ENCODE measurements at places on chromosomes 3 and 15.

DNA sequence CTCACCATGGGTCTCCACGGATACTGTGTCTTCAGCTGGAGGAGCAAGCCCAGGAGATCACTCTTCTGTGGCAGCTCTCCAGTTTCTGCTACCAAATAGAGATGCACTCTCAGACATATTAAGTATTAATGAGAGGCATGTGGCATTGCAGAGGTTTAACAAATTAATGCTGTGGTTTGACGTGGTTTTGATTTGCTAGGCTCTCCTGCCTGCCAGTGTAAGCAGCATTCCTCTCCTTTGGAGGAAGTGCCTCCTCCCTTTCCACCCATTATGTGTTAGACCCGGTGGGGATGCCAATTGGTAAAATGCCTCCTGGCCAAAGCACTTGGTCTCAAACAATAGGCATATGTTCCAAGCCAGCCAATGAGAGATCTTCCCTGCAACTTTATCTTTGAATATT lies 124.8 kb downstream of the MYLK start:
- no peak for DNase-seq

DNA sequence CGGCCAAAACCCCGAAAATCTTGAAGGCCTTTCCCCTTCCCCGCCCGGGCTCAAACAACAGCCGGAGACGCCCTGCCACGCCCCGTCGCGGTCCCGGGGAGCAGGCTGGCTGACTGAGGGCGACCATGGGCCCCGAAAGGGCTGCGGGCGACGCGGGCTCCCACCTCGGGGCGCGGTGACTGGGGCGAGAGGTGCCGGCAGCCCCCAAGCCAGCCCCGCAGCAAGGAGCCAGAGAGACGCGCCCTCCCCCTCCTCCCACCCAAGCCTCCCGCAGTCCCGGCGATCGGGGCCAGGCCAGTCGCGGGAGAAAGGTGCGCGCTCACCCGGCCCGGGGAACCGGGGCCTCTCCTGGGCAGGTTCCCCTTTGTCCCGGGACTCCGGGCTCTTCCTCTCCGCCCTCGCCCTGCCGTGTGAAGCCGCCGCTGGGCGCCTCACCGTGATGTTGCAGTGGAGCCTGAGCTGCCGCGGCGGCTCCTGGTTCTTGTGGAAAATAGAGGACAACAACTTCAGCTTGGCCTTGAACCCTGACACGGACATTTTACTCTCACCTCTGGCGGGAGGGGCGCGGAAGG lies 30.6 kb upstream of the ZSCAN2 start:
- no peak for DNase-seq

- no peak for DNase-seq
These were observed 298.2 kb upstream of the SLCO3A1 start for GRCh38 chr15:91555312-91555711.

GRCh38 chr3:17243621-17244020 lies 358.9 kb downstream of the PLCL2 start:
- DNase-seq = no peak

DNA sequence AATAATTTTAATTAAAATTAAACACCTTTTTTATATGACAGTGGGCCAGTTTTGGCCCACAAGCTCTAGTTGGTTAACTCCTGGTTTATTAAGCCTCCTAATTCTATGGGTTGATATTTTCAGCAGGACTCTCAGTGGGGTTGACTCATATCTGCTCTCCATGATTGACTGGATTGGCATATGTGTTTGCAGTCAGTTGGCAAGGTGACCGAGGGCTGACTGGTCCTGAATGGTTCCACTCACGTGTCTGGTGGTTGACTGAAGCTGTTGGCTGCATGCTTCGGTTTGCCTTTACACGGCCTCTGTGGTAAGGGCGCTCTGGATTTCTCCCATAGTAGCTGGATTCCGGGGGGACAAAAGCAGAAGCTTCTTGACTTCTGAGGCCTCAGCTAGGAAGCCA lies 65.3 kb upstream of the ZNF280D start:
- DNase-seq = no peak

- no peak for DNase-seq
These were observed 20.2 kb upstream of the MEF2A start for GRCh38 chr15:99545605-99546004.

DNA sequence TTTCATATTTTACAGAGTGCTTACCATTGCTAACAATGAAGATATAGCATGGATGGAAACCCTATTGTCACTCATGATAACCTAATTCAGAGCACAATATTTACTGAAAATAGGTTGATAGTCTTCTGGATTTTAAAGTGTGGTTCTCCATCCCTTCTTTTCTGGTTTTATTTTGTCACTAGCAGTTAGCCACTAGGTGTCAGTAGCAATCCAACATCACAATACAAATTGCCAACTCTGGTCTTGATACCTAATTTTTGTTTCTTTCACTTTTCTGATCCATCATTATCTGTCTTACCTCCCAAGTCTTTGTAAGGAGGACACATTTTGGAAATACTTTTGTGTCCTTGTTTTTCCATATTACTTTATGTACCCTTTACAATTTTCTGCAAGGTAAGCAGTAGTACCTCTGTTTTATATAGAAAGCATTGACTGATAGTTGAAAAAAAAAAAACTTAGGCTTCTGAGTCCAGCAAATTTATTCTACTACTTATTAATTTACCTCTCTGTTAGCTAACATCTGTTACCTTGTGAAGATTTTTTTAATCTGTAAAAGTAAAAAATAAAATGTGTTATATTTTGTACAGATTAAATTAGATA lies 28.3 kb upstream of the CRYBG3 start:
- peak; percentile 43 for DNase-seq

- DNase-seq = no peak
These were observed 8.6 kb downstream of the TM6SF1 start for GRCh38 chr15:83115831-83116565.

DNA sequence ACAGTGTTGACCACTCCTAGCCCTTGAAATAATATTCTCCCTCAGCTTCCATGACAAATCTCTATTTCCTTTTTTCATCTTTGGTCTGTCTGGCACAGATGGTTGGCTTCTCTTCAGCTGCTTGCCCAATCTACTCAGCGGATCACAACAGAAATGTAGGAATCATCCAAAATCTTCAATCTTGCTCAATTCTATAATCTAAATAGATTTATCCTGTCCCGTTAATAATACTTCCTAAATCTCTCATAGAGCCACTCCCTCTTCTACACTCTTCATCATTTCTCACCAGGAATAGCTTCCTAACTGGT lies 3.8 kb downstream of the PEAK1 start:
- no peak for DNase-seq

DNA sequence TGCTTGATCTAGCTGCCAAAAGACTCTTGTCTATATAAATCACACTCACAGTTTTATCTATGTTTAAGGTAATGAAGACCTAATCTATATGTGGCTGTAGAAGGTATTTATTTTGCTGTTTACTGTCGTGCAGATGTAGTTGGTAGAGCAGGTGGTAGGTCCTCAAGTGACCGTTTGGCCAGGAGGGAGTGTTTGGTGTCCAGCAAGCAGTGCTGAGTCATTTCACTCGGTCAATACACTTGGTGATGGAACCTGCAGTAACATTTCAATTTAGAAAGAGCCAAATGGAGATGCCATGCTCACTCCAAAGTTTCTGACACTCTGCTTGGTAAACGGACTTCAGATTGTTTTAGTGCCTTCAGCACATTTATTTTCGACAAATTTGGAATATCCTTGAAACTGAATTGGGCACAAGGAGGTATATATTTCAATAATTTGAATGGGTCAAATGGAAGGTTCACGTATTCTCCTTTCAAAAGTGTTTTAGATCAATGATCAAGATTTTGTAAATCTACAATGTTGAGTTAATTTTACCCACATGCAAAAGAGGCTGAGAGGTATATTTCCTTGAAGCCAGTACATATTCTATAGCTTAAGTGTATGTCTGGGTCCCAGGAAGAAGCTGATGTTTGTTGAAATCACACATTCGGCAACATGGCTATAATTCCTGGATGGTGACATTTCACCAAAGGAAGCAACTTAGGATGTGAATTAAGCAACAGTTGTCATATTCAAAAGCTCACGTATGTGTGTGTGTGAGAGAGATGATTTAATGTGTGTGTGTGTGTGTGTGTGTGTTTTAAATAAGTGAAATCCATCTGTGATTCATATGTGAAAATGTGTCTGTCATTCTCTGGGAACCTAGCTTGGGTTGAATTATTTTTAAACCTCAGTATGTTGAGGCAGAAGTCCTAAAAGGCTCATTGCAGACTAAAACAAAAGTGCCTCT lies 7.7 kb upstream of the CX3CR1 start:
- no peak for DNase-seq

GRCh38 chr15:62802612-62803011 lies 239.9 kb upstream of the TPM1 start:
- no peak for DNase-seq

DNA sequence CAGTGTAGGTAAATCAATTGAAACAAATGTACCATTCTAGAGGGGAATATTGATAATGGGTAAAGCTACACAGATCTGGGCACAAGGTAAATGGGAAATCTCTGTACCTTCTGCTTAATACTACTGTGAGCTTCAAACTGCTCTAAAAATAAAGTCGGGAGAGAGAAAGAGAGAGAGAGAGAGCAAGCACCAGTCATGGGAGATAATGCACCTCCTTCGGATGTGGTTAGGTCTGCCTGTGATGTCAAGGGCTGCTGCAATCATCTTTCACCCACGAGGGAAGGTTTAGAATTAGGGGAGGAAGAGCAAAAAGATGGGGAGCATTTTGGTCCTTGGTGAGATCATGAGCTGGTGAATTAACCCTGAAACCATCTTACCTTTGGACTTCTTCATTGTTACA lies 219.1 kb downstream of the ZNF385D start:
- DNase-seq = no peak

GRCh38 chr3:142148044-142148791 lies 1.1 kb downstream of the TFDP2 start:
- no peak for DNase-seq

DNA sequence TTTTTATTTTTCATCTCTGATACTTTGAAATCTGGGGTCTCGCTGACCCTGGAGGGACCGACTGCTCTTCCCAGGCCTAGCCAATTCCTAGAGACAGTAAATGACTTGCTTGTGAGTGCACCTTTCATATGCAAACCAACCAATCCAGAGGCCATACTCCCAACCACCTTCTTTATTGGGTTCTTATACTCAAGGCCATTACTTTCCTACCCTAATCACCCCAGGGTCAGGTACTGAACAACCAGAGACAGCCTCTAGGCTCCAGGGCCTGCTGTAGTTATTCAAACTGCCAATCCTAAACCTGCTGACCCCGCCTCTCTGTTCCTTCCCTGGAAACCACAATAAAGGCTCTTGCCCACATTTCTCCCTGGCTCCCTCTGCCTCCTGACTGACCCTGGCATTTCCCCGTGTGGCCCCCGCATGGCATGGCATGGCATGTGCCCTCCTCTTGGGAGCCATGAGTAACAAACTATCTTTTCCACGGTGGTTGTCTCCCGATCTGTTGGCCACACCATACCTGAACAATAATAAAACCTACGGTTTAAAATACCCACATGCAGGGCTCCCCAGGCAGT lies 42.9 kb downstream of the ADCY5 start:
- DNase-seq = no peak

- no peak for DNase-seq
These were observed 347.9 kb upstream of the STAC start for GRCh38 chr3:36032180-36033047.

DNA sequence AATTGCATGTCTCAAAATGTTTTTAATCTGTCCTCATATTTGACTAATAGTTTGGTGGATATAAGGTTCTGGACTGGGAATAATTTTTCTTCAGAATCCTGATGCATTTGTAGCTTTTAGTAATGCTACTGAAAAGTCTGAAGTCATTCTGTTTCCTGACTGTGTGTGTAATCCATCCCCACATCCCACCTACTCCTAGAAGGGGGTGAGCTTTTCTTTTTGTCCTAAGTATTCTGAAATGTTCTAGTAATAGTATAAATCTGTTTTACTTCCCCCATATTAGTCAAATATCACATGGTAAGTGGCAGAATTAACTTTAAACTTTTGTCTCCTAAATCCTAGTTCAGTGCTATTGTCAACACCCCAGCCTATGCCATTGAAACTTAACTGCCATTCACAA lies 162.8 kb downstream of the GREM1 start:
- no peak for DNase-seq

GRCh38 chr15:23566651-23567050 lies 1.2 kb downstream of the MKRN3 start:
- DNase-seq = no peak

DNA sequence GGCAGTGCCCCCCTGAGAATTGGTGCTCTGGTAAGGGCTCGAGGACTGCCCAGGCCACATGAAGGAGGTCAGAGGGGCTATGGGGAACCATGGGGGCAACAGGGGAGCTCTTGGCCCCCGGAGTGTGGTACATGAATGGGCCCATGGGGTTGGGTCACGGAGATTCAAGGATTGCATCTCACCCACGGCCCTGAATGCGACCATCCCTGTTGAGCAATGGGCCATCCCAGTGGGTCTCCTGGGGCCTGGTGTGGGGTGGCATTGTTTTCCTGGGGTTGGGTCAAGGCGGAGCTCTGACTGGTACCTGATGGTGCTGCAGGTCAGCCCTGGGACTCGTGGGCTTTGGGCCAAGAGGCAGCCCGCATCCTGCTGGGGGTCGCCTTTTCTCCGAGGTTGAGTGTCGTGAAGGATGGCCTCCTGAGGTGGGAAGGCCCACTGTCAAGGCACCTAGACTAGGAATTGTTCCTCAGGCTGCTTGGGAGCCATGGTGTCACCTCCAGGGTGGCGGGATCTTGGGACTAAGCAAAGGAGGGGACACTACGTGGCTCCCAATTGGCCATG lies 198.3 kb downstream of the UBE3A start:
- DNase-seq = no peak

GRCh38 chr3:5553203-5553602 lies 365.7 kb downstream of the EDEM1 start:
- no peak for DNase-seq

- DNase-seq = no peak
These were observed 48.7 kb upstream of the IREB2 start for GRCh38 chr15:78389322-78389721.

- DNase-seq = no peak
These were observed 29.5 kb upstream of the FAM107A start for GRCh38 chr3:58606693-58607092.

- no peak for DNase-seq
These were observed 38.4 kb upstream of the FURIN start for GRCh38 chr15:90829942-90830440.

DNA sequence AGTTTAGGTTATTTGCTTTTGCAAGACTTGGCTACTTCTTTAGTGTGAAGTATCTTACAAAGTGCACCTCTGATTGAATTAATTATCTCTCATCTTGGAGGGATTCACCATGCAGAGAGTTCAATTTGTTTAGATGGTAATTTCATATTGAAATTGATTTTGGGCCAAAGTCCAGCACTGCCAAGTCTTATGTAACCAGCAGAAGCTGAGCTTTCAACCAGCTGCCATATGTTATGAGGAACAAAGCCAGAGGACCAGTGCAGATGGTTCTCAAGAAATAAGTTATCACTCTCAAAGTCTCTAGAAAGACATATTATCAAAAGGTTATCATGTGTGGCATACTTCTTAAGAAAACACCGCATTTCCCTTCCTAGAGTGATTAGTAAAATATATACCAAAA lies 29.0 kb downstream of the ABHD6 start:
- no peak for DNase-seq

GRCh38 chr3:152737021-152737908 lies 97.7 kb upstream of the P2RY1 start:
- DNase-seq = no peak

Measured in NCI-H1436 treated with DMSO at 0.1 percent for 48 hours (cell line).